ENCODE measurements at places on chromosomes 5 and 9. TPM values are rescaled to one million over a fixed set of nuclear protein-coding genes. Genes with fewer than 3 reads are reported as not detected.

The VCP gene
- 216 TPM for total RNA-seq

- no peak for DNase-seq
- H3K27ac ChIP-seq: no peak overlapping the region
- peaks cover 18% of the 10 kb centered on the region for H3K4me1 ChIP-seq
- no peak overlapping the region for H3K4me3 ChIP-seq
Observed at GRCh38 chr9:81317939-81318338, 371.4 kb downstream of the TLE1 start.

DNA sequence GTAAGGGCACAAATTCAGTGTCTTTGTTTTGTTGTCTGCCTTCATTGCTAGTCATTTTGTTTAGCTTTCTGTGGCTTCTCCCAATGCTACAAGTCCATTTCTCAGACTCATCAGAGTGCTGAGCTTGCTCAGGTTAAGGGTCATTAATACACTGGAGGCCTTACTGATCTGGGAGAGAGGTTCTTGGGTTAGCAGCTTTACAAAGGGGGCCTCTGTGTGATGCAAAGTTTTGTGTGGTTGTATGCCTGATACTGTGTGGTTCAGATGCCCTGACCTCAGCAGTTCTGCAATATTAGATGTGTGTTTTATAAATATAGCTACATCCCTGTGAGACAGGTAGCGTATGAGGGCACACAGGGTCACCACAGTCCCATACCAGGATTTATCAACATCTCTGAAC, 34.8 kb upstream of the SMARCA2 start:
- H3K27ac ChIP-seq: no peak overlapping the region
- H3K4me3 ChIP-seq: no peak overlapping the region
- H3K27me3 ChIP-seq: no peaks in the 10 kb centered on the region
- H3K4me1 ChIP-seq: no peaks in the 10 kb centered on the region

- DNase-seq: no peak
- H3K4me1 ChIP-seq: no peaks in the 10 kb centered on the region
- no peaks in the 10 kb centered on the region for H3K27me3 ChIP-seq
- no peak overlapping the region for H3K4me3 ChIP-seq
Observed at GRCh38 chr5:55919625-55920024, 68.5 kb downstream of the IL31RA start.
